ENCODE measurements at places on chromosomes 3 and 15.

- peaks cover 44% of the 10 kb centered on the region for H3K4me1 ChIP-seq
- peak; percentile 53 for DNase-seq
- H3K27me3 ChIP-seq, result peaks cover 24% of the 10 kb centered on the region
- H3K36me3 ChIP-seq, result no peaks in the 10 kb centered on the region
- H3K27ac ChIP-seq, result peak overlapping the region; percentile 91
Observed at GRCh38 chr3:122975163-122975923, 52.2 kb downstream of the SEMA5B start.

DNA sequence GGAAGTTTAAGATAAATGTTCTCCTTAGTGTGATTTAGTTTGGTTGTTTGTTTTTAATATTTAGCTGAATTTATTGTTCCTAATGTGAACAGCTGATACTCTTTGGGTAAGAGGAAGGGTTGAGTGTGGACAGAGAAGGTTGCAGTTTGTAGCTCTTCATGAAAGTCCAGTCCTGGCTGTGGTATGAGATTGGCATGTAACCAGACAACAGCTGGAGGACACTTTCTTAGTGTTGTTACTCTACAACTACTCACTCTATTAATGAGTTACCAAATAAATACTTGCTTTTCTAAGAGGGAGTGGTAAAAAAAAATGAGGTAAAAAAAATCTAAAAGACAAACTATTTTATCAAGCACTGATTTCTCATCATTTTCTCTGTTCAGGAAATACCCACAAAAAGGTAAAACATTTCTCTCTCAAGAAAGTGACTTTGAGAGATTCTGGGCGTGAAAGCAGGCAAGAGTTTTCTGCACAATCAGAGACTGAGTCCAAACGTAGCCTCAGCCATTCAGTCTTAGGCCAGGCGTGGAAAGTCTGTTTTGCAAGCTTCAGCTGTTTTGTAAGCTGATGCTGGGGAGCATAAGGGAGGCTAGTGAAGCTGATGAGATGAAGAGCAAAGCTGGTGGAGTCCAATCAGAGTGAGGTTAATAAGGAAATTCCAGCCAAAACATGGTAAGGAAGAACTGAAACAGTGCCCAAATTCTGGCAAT is 138.5 kb upstream of the ARPP21 start:
- H3K27ac ChIP-seq, result no peak overlapping the region
- H3K4me1 ChIP-seq, result no peaks in the 10 kb centered on the region
- H3K27me3 ChIP-seq, result no peaks in the 10 kb centered on the region

DNA sequence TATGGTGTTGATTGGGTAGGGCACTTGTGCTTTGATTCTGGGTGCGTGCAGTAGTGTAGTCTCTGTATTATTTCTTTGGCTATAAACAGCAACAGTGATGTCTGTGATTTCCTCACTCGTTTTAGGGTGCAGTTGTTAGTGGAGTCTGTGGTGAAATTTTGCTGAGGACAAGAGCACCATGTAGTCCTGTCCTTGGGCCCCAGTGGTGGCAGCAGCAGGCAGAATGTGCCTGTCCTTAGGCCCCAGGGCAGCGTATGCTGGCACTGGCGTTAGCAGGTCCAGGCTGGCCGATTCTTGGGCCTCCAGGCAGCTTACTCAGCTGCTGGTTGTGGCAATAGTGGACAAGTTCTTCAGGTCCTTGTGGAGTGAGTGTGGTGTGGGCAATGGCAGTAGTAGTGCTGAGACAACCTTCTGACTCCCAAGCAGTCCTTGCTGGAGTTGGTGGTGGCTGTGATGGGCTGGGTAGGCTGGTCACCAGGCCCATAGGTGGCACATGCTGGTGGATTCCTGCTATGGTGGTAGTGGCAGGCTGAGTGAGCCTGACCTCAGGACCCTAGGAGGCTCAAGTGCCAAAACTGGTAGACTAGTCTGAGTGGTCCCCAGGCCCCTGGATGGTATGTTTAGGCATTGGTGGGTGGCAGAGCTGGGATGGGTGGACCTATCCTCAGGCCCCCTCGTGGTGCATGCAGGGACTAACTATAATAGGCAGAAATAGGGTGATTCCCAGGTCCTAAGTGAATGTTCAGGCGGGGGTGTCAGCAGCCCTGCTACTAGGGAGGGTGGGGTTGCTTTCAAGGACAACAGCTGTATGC is 56.3 kb downstream of the TNFAIP8L3 start:
- no peak overlapping the region for H3K27ac ChIP-seq
- H3K36me3 ChIP-seq, result no peaks in the 10 kb centered on the region
- DNase-seq, result no peak
- H3K27me3 ChIP-seq, result peaks cover 3% of the 10 kb centered on the region
- no peaks in the 10 kb centered on the region for H3K4me1 ChIP-seq
- H3K4me3 ChIP-seq, result no peak overlapping the region

GRCh38 chr3:15287565-15288330 is 44.6 kb downstream of the SH3BP5 start:
- H3K4me3 ChIP-seq, result no peak overlapping the region
- no peak overlapping the region for H3K27ac ChIP-seq
- DNase-seq, result no peak
- peaks cover 16% of the 10 kb centered on the region for H3K36me3 ChIP-seq
- peaks cover 9% of the 10 kb centered on the region for H3K27me3 ChIP-seq

- H3K4me3 ChIP-seq, result no peak overlapping the region
- no peak for DNase-seq
- H3K27ac ChIP-seq, result no peak overlapping the region
- no peaks in the 10 kb centered on the region for H3K36me3 ChIP-seq
- no peaks in the 10 kb centered on the region for H3K27me3 ChIP-seq
Observed at GRCh38 chr3:190265796-190266195, 56.5 kb downstream of the CLDN1 start.

DNA sequence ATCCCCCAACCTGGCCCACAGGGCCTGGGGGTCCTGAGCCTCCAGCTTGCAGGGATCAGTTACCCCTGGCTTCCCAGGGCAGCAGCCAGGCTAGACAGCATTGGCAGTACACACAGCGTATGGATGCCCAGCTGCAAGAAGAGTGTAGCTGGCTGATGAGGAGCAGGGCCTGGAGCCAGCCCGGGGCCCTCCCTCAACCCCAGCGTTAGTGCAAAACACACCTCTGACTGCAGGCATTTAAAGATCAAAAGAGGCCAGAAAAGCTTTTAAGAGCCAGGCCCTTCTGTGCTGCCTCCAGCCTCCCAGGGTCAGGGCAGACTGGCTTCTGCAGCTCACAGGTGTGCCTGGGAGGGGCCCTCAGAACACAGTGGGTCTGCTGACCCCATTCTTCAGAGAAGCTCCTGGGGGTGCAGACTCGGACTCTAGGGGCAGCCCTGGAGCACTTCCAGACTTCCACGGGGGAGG is 110.6 kb downstream of the ETFA start:
- H3K36me3 ChIP-seq, result no peaks in the 10 kb centered on the region
- H3K4me3 ChIP-seq, result no peak overlapping the region
- H3K27ac ChIP-seq, result no peak overlapping the region
- DNase-seq, result peak; percentile 23

DNA sequence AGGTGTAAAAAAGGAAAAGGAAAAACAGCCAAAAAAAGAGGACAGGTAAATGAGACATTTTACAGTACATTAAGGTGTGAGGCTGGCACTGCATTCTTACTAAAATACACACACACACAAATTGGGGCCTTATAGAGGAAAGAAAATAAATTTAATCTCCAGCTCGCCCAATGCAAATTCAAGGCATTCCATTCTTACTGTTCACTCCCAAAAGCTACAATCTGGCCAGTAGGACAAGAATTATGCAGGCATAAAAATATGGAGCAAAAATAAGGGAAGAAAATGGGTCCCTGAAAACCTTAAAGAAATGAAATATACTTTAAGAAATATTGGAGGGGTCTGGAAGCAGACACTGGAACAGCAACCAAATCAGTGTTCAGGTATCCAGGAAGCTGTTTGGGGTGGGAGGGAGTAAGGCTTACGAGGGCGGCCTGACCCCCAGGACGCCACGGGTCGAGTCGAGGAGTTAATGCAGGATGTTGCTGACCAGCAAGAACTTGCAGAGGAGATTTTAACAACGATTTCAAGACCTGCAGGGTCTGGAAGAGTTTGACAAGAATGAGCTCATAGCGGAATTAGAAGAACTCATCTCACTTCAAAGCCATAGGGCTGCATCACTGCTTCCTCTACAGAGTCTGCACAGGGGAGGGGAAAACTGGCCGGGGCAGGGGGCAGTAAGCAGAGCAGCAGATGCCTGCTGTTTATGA is 245.5 kb downstream of the TBL1XR1 start:
- H3K36me3 ChIP-seq, result no peaks in the 10 kb centered on the region
- H3K4me3 ChIP-seq, result no peak overlapping the region
- H3K27ac ChIP-seq, result no peak overlapping the region
- no peaks in the 10 kb centered on the region for H3K4me1 ChIP-seq
